Smooth muscle cell of the brain vasculature (primary cell): ENCODE measurements at places on chromosomes 3 and 15.

GRCh38 chr15:88992912-88993376, 79.8 kb upstream of the MFGE8 start:
- DNase-seq, result no peak

- DNase-seq, result no peak
Measured at GRCh38 chr3:51977446-51978142, 2.7 kb downstream of the ABHD14A start.

- no peak for DNase-seq
Measured at GRCh38 chr3:185152410-185153170, at the start of gene C3orf70. Gene C3orf70, minus strand, starts transcription at chr3:185153060. Its CDS starts 237 bp downstream, at chr3:185152823.

GRCh38 chr15:85984241-85984640, 95.4 kb upstream of the AGBL1 start:
- DNase-seq, result no peak

GRCh38 chr3:115102046-115102445, 45.0 kb downstream of the ZBTB20 start:
- DNase-seq, result no peak
